ENCODE measurements at places on chromosomes 1 and 21. TPM values are rescaled to one million over a fixed set of nuclear protein-coding genes. Genes with fewer than 3 reads are reported as not detected.
A peak's percentile ranks its signal among the peaks of the same experiment; 100 is the strongest.

GRCh38 chr1:226938903-226939437 is 1.1 kb upstream of the COQ8A start:
- DNase-seq = no peak

DNA sequence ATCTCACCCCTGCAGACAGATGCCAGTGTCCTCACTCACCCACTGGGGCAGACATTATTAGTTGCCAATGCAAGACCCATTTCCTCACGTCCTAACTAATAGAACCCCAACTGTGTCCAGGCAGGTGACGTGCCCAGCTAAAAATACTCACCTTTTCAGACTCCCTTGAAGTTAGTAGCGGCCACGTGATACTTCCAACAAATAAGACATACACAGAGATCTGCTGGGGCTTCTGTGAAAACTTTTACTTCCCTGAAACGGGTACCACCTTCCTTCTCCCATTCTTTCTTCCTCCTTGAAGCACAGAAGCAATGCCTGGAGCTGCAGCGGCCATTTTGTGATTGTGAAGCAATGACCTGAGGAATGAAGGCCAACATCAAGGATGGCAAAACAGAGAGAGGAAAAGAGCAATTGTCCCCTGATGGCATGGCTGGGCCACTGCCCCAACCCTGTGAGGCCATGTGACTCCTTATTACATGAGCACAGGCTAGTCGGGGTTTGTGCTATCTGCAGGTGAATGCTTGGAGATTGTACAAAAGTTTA is 74.4 kb upstream of the TMPRSS2 start:
- no peak for DNase-seq

DNA sequence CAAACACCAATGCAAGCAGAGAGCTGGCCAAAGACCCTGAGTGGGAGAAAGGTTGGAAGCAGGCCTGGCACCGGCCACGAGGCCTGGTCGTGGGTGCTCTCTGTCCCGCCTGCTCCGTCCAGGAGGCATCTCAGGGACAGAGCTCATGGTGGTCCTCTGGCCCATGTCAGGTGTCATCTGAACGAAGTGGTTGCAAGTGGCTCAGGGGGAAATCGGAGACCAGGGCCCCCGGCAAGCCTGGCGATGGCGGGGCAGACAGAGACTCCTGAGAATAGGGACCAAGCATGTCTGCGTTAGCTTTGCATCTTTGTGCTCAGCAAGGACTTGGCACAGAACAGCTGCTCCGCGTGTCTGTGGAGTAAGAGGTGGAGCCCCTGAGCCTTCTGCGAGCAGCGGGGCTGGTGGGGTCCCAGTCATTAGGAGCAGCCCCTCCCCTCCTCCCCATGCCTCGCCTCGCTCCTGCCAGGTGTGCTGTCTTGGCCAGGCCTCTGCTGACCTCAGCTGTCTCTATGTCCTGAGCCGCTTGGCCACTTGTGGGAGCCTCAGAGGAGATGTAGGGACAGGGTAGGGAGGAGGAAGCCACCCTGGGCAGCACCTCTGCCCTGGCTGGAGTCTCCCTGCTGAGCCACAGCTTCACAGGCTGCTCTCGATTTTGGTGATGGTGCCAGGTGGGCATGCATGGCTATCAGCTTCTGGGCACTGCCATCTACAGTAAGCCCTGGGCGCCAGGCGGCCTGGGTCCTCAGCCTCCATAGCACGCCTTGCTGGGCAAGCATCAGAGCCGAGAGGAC is 362.9 kb upstream of the VAMP3 start:
- DNase-seq = no peak

GRCh38 chr1:157137408-157138219 is 581 bp downstream of the ETV3 start:
- DNase-seq = no peak

GRCh38 chr21:44523567-44524413 is 16.2 kb downstream of the KRTAP10-1 start:
- DNase-seq = no peak

GRCh38 chr21:14875704-14876523 is 188.9 kb downstream of the NRIP1 start:
- DNase-seq = no peak

DNA sequence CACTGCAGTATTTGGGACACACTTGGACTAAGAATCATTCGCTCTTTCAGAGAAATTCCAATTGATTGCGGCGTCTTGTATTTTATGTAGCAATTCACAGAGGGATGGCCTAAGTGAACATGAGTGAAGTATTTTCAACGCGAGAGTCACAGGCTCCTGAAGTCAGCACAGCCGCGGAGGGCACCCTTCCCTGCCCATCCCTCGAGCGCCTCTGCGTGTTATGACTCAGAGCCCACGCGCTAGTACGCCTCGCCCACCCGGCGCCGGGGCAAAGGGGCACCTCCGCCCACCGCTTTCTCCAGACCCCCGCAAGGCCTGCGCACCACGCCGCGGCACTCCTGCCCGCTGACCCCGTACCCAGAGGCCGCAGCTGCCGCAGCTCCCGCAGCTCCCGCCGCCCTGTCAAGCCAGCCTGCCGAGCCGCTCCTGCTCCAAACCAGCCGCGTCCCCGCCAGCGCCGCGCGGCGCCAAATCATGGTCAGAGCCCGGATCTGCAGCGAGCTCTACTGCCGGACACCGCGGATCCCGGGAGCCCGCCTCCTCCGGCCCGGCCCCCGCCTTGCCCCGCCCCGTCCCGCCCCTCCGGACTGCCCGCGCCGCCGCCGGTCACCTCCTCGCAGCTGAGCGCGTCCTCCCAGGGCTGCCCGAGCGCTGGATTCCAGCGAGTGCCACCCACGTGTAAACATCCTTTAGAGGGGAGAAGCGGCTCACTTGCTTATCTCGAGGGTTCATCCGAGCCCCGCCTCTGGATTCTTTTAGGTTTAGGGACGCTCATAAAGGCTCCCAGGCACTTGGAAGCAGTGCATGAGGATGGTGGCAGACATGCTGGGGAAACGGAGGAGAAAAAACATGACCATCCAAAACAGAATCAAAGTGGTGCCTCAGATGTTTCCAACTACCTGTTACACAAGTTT is at the start of gene GLRX2:
Gene GLRX2 (minus strand): TSS at position 508 of the 914 bp plus-strand sequence. CDS start 32 bp downstream, at position 476.
- peak; percentile 61 for DNase-seq

- DNase-seq = no peak
These were observed 111.7 kb upstream of the LBR start for GRCh38 chr1:225539575-225539974.

GRCh38 chr21:42226626-42227025 is 7.7 kb downstream of the ABCG1 start:
- no peak for DNase-seq

GRCh38 chr1:214573386-214574318 is 22.2 kb upstream of the PTPN14 start:
- no peak for DNase-seq

DNA sequence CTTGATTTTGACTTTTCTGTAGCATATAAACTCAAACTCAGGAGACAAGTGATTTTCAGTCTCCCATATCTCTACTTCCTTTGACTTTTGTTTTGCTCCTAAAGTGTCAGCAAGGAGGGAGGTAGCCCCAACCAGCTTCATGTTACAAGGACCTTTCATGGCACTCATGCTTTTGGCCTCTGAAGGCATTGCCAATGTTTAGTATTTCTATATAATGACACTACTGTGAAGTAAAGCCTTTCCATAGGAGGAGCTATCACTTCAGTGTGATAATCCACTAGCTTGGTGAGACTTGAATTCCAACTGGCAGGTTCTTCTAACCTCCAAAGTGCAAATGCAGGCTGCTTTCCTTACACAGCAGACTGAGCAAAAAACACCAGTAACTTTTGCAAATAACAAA is 14.4 kb downstream of the COLGALT2 start:
- DNase-seq = no peak

GRCh38 chr1:156342166-156342955 is 4.0 kb downstream of the TSACC start:
- DNase-seq = no peak

DNA sequence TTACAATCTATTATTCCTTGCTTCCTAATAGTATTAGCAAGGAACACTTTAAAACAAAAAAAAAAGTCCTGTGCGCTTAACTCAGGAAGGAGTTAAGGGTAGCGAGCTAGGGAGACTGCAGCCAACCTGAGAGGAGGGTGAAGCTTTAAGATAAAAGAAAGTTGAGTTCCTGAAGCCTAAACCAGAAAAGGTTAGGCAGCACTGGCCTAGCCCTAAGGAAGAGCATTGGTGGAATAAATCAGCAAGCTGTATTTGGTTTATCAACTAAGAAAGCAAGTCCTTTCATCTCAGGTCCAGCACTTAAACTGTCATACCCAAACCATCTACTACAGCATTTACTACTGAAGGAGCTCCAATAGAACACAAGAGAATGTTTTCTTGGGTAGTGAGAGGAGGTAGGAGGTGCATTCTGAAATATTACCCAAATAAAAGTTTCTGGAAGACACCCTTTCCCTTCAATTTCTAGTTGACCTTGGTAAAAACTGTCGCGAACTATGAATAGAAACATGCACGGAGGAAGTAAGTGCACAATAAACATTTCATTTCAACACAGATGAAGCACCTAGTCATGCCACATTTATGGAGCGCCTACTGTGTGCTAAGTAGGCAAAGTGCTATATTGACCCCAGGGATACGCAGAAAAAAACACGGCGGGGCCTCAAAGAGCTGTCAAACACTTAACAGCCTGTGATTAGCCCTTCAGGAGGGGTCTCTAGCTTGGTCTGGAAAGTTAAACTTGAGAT is 1.3 kb downstream of the GLRX2 start:
- DNase-seq = no peak

DNA sequence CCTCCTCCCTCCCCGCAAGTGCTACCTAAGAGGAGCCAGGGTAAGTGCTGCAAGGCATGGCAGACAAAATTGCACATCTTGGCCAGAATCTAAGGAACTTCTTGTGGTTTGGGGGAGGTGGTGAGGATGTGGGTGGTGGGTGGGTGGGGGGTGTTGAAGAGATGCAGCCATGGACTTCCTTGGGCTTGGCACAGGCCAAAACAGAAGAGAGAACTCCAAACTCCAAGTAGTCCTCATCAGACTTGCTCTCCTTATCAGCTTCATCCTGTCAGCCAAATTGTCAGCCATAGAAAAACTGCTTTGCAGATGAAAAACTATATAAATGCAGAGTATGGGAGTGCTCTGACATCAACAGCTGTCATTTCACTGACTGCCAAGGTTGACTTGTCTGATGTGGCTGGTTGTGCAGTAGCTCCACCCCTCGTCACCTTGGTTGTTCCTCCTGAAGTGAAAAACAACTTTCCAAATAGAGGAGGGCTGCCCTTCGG is 7.1 kb downstream of the AMIGO1 start:
- DNase-seq = peak; percentile 79

DNA sequence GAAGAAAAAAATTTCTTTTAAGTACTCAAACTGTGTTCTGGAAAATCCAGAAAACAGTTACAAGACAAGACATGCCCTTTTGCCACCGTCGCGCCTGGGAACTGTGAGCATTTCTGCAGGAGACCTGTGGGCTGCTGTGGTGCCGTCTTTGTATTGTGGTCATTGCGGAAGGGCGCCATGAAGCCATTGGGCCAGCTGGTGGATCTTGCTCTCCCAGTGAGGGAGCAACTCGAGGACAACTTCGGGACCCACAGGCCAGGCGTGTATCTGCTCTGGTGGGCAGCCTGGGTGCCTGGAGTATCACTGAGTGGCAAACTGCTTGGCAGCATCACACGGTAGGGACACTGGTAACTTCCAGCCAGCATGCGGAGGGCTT is 3.8 kb upstream of the THEMIS2 start:
- no peak for DNase-seq

- no peak for DNase-seq
These were observed 798.9 kb downstream of the BRINP3 start for GRCh38 chr1:189678779-189679178.

The CASQ1 gene
- total RNA-seq = not detected

The KCNA2 gene
- 1.2 TPM for total RNA-seq

The ADCY10 gene
- total RNA-seq = 0.96 TPM

The SYT11 gene
- 17.7 TPM for total RNA-seq

The LRRC53 gene
- not detected for total RNA-seq

The CLCN6 gene
- total RNA-seq = 20.9 TPM

The ATF6 gene
- total RNA-seq = 22.4 TPM

Measured in CD4-positive, alpha-beta memory T cell (primary cell).